ENCODE measurements at places on chromosomes 3 and 15. TPM values are rescaled to one million over a fixed set of nuclear protein-coding genes. Genes with fewer than 3 reads are reported as not detected.

- DNase-seq: no peak
Measured at GRCh38 chr15:62964251-62964650, 78.3 kb upstream of the TPM1 start.

DNA sequence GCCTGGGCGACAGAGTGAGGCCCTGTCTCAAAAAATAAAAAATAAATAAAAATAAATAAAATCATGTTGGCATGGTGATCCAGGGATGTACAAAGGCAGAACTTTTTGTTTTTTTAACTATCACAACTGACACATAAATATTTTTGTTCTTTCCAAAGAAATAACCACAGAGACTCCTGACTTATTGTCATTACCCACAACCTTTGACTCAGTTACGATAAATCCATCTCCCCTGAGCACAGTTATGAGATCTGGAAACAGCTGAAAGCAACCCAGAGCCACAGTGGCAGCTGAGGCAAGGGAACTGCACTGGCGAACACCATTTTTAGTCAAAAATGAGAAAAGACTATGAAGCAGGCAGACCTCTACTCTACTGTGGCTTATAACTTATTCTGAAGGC, 24.0 kb downstream of the OSBPL10 start:
- no peak for DNase-seq

DNA sequence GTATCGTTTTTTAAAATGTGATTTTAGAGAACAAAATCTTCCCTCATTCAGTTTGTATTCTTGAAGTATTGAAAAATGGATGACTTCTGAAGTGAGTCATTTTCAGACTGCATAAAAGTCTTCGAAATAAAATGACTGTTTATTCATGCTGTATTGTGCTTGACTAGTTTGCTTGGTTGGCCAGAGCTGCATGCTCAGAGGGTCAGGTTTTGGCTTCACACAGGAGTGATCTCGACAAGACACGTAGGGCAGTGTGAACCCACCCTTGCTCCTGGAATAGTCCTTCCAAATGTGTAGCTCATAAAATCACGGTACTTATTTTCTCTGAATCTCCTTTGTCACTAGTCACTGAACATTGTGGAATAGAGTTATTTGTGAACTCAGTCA, 73.3 kb downstream of the FNDC3B start:
- DNase-seq: no peak

The BMF gene
- 8.2 TPM for total RNA-seq
